T47D (cell line): ENCODE measurements at places on chromosomes 2 and 18.

- DNase-seq: peak; percentile 20
Measured at GRCh38 chr2:45823723-45824206, 172.3 kb downstream of the PRKCE start.

- no peak for DNase-seq
Measured at GRCh38 chr18:14925281-14925709, 177.3 kb downstream of the ANKRD30B start.

- DNase-seq: no peak
Measured at GRCh38 chr2:241777170-241777685, 606 bp downstream of the GAL3ST2 start.

- DNase-seq: no peak
Measured at GRCh38 chr2:230920167-230920566, 4.9 kb downstream of the GPR55 start.

DNA sequence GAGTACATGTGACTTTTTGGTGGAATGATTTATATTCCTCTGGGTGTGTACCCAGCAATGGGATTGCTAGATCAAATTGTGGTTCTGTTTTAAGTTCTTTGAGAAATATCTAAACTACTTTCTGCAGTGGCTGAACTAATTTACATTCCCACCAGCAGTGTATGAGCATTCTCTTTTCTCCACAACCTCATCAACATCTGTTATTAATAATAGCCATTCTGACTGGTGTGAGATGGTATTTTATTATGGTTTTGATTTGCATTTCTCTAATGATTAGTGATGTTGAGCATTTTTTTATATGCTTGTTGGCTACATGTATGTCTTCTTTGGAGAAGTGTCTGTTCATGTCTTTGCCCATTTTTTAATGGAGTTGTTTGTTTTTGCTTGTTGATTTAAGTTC is 267.4 kb upstream of the NT5C1B start:
- no peak for DNase-seq
